ENCODE measurements at places on chromosomes 13 and 19. TPM values are rescaled to one million over a fixed set of nuclear protein-coding genes. Genes with fewer than 3 reads are reported as not detected.
A peak's percentile ranks its signal among the peaks of the same experiment; 100 is the strongest.

GRCh38 chr19:16115301-16116039 lies 3.8 kb downstream of the RAB8A start:
- H3K27me3 ChIP-seq = no peaks in the 10 kb centered on the region
- DNase-seq = no peak
- peak overlapping the region; percentile 20 for H3K27ac ChIP-seq
- H3K4me1 ChIP-seq = peaks cover 56% of the 10 kb centered on the region

DNA sequence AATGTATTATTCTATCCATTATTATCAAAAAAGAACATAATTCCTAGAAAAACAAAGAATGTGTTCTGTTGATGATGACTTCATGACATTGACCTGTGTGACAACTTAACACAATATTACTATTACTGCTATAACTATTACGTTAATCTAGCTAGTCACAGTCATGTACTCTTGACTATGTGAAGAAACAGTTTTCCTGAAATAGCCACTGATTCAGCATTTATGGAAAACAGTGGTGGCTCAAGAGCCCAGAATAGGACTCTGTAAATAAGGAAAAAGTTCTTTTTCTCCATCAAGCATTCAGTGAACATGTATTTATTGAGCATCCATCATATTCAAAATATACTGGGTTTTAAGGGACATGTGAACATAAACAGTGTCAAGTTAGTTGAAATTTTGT lies 93.5 kb downstream of the COG6 start:
- H3K4me1 ChIP-seq = no peaks in the 10 kb centered on the region
- no peaks in the 10 kb centered on the region for H3K27me3 ChIP-seq
- DNase-seq = no peak
- H3K4me3 ChIP-seq = no peak overlapping the region
- H3K27ac ChIP-seq = no peak overlapping the region

- H3K27ac ChIP-seq = no peak overlapping the region
- H3K4me3 ChIP-seq = no peak overlapping the region
- no peaks in the 10 kb centered on the region for H3K27me3 ChIP-seq
- no peak for DNase-seq
- peaks cover 5% of the 10 kb centered on the region for H3K4me1 ChIP-seq
These were observed 5.4 kb upstream of the PPP1R37 start for GRCh38 chr19:45087531-45087930.

KCNJ14 gene
- total RNA-seq = 0.17 TPM

TTC9B gene
- not detected for total RNA-seq

GRCh38 chr13:38582133-38582532 lies 104.7 kb upstream of the FREM2 start:
- no peak overlapping the region for H3K4me3 ChIP-seq
- DNase-seq = peak; percentile 47
- no peaks in the 10 kb centered on the region for H3K36me3 ChIP-seq
